ENCODE measurements at places on chromosomes 13 and 19.

DNA sequence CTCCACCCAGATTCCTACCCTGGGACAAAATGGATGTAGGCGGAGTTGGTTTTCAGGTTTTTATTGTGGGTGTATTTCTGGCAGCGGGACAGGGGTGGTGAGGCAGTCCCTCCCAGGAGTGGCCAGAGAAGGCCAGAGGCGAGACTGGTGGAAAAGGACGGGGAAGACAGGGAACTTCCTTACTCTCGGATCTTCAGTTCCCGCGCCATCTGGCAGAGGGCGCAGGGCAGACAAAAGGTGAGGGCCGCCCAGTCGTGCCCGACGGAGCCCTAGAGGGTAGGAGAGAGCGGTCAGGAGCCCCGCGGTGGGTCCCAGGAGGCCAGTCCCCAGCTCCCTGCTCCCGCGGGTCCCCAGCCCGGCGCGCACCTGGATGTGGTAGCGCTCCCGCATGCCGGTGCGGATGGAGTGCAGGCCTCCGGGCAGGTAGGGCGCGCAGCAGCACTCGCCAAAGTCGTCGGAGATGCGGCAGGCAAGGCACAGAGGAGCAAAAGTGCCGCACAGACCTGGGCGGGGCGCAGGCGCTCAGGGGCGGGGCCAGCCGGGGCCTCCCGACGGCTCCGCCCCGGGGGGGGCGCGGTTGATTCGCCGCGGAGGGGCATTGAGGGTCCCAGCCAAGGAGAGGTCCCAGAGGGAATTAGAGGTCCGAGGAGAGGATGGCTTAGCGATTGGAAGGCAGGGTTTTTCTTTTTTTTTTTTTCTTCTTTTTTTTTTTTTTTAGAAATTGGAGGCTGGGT lies 3.0 kb downstream of the CNFN start:
- peak; percentile 28 for DNase-seq

GRCh38 chr13:34356686-34357434 lies 538.9 kb downstream of the RFC3 start:
- no peak for DNase-seq

GRCh38 chr13:67001363-67001762 lies 228.8 kb downstream of the PCDH9 start:
- no peak for DNase-seq

GRCh38 chr13:52850396-52851136 lies 2.1 kb upstream of the PCDH8 start:
- DNase-seq = no peak

GRCh38 chr19:30222428-30222873 lies 149.7 kb upstream of the ZNF536 start:
- no peak for DNase-seq

GRCh38 chr13:113546571-113547237 lies 37.8 kb upstream of the TFDP1 start:
- no peak for DNase-seq

GRCh38 chr13:36862002-36862685 lies 43.1 kb downstream of the RFXAP start:
- DNase-seq = no peak

DNA sequence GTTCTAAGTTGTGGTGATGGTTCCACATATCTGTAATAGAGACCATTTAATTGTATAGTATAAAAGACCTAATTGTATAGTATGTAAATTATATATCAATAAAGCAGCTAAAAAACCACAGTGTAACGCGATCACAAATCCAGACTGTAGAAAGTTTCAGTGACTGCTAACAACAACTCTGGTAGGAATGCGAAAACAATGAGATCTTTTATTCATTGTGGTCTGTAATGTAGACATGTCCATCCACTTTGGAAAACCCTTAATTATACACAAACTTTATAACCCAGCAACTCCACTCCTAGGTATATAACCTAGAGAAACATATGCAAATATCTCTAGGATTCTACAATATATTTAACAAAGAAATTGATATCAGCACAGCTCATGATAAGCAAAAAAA lies 549.5 kb downstream of the SLITRK1 start:
- no peak for DNase-seq

GRCh38 chr13:29050719-29051118 lies 230.6 kb downstream of the MTUS2 start:
- no peak for DNase-seq

DNA sequence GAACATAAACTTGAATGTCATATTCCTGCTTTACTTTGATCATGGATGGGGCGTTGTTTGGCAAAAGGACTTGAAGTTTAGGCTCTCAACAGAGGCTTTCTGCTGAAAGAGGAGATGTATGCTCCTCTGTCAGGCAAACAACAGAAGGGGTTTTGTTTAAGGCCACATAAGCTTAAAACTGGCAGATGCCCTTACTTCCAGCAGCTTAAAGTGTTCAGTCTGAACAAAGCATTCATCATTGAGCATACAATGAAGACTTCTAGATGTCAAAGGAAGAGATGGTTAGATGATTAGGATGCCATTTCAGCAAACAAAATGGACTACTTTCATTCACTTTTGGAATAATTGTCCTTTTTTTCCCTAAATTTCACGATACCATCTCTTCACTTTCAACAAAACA lies 484.5 kb downstream of the SLITRK6 start:
- DNase-seq = no peak

GRCh38 chr13:31739226-31739625 lies at the start of gene RXFP2:
Gene RXFP2 (plus strand): TSS chr13:31739526. CDS start chr13:31739613, 87 bp downstream.
- no peak for DNase-seq

GRCh38 chr19:12647047-12647446 lies 19.5 kb downstream of the MAN2B1 start:
- no peak for DNase-seq

DNA sequence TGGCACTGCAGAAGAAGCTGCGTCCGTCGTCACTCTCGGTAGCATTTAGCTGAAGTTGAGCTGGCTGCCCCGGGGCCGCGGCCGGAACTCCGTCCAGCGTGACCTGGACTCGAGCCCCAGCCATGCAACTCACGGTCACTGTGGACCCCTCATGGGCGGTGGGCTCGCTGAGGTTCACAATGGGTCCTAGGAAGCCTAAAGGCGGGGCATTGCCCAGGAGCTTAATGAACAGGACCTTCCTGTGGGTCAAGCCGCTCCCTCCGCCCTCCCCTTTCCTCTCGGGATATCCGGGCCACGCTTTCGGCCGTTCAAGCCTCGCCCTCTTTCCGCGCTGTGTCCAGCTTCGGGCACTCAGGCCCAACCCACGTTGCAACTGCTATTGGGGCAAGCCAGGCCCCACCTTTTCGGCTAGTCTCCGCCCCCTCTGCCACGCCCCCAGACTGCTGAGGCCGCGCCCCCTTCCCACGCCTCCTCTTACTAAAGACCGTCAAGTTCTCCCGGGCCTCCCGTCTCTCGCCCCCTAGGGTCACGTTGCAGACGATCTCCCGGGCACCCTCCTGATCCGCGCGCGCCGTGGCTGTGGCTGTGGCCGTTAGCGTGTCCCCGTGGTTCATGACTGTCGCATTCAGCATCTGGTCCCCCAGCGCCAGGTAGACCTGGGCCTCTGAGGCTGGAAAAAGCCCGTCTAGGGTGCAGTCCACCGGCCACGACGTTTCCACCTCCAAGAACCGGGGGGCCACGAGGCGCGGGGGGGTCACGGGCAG lies 1.4 kb upstream of the RAVER1 start:
- DNase-seq = no peak

- DNase-seq = no peak
Observed at GRCh38 chr13:92827503-92827902, 399.1 kb upstream of the GPC6 start.

DNA sequence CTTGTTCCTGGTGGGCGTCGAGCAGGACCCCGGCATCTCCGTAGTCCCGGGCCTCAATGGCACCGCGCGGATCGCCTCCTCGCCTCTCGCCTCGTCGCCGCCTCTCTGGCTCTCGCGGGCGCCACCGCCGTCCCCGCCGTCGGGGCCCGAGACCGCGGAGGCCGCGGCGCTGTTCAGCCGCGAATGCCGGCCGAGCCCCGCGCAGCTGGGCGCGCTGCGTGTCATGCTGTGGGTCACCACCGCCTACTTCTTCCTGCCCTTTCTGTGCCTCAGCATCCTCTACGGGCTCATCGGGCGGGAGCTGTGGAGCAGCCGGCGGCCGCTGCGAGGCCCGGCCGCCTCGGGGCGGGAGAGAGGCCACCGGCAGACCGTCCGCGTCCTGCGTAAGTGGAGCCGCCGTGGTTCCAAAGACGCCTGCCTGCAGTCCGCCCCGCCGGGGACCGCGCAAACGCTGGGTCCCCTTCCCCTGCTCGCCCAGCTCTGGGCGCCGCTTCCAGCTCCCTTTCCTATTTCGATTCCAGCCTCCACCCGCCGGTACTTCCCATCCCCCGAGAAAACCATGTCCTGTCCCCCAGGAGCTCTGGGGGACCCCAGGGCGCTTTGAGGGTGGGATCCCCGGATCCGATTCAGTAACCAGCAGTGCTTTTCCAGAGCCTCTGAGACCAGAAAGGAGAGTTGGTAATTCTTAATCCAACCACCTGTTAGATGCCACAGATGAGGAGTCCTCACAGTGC lies 885 bp downstream of the MLNR start:
- DNase-seq = no peak

GRCh38 chr19:16458391-16459341 lies 13.1 kb downstream of the EPS15L1 start:
- DNase-seq = no peak

- no peak for DNase-seq
Observed at GRCh38 chr19:51507640-51508058, 6.0 kb upstream of the SIGLEC12 start.

- no peak for DNase-seq
Observed at GRCh38 chr19:34847393-34847792, 74.4 kb upstream of the ZNF599 start.

- DNase-seq = no peak
Observed at GRCh38 chr13:36680913-36681312, 7.1 kb downstream of the SERTM1 start.

GRCh38 chr13:99422586-99423220 lies 78.6 kb upstream of the TM9SF2 start:
- DNase-seq = no peak

DNA sequence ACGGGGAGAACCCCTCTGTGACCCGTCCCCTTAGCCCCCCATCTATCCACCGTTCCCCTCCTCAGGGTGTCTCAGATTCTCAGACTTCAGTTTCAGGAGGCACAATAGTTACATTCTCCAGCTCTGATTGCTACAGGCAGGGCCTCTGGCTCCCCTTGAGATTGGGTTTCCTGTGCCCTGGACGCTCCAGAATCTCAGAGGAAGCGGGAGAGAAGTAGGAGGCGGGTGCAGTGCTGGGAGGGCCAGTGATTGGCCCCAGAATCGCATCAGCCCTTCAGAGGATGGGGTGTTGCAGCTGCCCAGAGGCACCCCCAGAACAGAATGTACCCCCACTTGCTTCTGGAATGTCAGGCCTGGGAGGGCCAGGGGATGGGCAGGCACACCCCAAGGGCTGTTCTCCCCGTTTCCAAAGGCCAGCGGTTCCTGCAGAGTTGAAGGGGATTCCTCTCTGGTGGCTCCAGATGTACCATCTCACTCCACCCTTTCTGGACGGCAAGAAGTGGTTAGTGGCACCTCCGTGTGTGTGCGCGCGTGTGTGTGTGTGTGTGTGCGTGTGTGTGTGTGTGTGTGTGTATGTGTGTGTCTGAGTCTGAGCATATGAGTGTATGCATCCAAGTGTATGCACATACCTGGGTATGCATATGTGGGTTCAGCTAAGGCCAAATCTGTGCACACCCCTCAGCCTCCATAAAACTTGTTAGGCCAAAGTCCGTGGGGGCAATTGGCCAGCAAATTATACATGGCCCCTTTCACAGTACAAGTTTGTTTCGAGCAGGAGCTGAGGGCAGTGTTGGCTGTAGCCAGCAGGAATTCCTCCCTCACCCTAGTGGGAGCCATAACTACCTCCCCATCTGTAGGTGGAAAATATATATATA lies 35.5 kb downstream of the LYL1 start:
- no peak for DNase-seq

- DNase-seq = no peak
Observed at GRCh38 chr13:50850445-50850844, 7.0 kb upstream of the DLEU7 start.

DNA sequence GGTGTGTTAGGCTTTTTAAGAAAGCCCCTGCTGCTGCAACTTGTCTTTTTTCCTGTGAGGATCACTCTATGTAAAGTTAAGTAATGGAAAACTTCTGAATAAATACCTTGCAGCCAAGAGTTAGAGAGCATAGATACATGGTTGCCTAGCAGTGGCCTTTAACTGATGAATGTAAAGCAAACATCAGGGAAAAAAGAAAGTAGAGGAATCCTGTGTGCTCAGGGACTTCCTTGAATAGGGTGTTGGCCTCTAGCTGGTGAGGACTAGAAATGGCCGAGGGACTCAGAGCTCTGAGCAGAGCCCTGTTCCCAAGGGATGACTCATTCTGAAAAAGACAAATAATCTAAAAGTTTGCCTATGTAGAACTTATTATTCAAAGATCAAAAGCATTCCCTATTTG lies 135.7 kb downstream of the MIPEP start:
- no peak for DNase-seq

- DNase-seq = peak; percentile 57
Observed at GRCh38 chr13:45340422-45341033, 455 bp downstream of the TPT1 start.

DNA sequence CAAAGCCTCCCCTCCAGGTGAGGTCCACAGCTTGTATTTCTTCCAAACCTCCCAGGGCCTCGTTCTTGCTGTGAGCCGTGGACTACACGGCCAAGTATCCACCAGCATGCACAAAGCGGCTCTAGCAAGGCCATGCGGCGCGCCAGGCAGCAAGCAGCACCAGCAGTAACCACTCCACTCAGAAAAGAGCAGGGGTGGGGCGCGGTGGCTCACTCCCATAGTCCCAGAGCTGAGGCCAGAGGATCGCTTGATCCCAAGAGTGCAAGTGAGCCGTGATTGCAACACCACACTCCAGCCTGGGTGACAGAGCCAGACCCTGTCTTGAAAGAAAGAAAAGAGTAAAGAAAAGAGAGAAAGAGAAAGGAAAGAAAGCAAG lies 4.7 kb downstream of the CCDC8 start:
- DNase-seq = no peak

- DNase-seq = no peak
Observed at GRCh38 chr13:99536023-99536422, 34.8 kb downstream of the TM9SF2 start.

- no peak for DNase-seq
Observed at GRCh38 chr19:2355168-2356035, 4.7 kb upstream of the TMPRSS9 start.

DNA sequence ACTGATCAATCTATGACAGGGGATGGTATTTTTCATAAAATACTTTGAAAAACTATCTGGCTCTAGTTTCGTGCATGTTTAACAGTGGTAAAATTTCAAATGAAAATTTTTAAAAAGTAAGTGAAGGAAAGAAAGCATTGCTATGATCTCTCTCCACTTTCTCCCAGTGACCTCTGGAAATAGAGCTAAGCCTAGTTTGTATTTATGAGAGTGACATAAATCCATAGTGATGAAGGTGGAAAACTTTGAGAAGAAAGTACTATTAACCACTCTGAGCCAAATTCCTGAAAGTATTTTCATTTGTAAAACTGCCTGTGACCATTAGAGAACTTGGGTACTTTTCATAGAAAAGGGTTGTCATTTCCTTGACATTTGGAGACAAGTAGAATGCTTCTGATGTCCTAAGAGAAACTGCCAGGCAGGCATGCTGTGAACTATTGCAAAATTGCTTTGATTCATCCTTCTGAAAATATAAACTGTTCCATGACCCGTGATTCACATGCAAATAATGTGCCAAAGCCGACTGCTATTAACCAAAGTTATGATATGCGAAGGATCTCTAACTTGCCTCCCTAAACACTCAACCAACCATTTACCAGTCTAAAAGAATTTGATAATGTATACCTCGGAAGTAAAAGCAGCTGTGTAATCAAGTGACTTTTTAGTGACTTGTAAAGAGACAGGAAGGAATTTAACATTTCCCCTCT lies 133.2 kb downstream of the VWA8 start:
- no peak for DNase-seq
